ENCODE measurements at places on chromosomes 7 and 10.

GRCh38 chr10:110425684-110426293 lies 71.9 kb upstream of the DUSP5 start:
- no peak for DNase-seq

DNA sequence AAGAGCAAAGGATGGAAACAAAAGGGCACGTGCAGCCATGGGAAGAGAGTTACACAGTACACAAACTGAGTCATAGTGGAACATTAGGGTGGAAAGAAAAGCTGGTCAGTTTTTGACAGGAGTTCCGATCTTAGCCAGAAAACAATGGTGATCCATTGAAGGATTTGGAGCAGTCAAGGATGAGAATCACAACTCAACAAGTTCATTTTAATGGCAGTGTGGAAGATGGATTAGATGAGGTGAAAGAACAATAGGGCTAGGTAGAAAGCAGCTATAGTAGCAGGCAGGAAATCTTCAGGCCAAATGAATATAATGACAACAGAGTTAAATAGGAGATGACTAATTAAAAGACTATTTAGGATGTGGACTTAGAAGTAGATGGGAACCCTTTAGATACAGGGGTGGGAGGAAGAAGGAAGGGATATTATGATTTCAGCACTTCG lies 136.3 kb downstream of the DOCK4 start:
- DNase-seq, result no peak

GRCh38 chr7:3159445-3159844 lies 115.8 kb upstream of the CARD11 start:
- no peak for DNase-seq

GRCh38 chr7:139695588-139695987 lies 82.2 kb downstream of the HIPK2 start:
- DNase-seq, result no peak

DNA sequence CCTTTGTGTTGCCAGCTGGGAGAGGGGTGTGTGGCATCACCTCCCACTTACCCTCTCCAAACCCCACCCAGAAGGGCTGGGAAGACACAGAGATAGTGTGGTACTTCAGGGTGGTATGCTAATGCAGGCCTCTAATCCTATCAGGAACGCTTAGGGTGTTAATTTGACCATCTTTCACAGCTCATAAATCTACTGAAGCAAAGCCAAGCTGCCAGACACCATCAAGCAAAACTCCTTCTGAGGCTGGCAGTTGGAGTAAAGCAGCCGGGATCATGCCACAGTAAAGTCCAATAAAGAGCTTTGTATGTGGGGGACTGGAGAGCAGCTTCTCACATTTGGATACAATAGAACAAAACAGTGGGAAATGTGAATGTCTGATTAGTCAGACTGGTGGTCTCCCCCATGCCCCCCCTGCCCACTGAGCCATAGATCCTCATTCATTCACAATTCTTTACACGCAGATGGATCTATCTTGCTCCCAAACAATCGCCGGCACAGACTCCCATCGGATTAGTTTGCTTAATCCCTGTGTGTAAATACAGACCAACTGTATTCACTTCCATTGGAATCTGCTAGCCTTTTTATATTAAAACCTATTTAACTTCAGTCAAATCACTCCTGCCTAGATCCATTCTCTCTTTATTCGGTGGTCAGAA lies 29.6 kb downstream of the FGFBP3 start:
- DNase-seq, result no peak

DNA sequence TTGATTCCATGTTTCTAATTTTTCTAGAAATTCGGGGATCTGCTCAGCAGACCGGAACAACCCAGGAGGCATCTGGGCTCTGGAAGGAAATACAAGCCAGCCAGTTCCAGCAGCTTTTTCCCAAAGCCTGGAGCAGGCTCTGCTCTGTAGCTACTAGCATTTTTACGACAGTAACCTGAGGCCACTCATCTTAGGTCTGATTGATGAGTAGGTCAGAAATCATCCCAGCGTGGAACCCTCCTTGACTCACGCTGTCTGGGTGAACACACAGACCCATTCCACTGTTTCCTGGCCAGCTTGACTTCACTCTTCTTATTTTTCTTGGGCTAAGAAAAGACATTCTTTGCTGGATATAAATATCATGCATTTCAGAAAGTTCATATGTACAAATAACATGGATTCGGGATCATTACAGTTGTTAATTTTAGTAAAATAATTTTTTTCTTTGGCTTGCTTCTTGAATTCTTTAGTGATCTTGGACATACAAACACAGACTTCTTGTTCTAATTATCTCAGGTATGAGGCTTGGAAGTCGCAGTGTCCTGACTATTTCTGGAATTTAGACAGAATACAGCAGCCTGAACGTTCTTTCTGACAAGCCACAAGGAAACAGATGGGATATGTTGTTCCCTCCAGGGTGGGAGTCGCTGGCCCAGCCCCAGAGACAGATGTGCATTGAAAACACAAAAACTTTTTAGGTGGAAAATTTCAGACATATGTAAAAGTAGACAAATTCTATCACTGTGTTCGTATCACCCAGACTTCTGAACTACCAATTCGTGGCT lies 54.6 kb upstream of the PITRM1 start:
- no peak for DNase-seq

DNA sequence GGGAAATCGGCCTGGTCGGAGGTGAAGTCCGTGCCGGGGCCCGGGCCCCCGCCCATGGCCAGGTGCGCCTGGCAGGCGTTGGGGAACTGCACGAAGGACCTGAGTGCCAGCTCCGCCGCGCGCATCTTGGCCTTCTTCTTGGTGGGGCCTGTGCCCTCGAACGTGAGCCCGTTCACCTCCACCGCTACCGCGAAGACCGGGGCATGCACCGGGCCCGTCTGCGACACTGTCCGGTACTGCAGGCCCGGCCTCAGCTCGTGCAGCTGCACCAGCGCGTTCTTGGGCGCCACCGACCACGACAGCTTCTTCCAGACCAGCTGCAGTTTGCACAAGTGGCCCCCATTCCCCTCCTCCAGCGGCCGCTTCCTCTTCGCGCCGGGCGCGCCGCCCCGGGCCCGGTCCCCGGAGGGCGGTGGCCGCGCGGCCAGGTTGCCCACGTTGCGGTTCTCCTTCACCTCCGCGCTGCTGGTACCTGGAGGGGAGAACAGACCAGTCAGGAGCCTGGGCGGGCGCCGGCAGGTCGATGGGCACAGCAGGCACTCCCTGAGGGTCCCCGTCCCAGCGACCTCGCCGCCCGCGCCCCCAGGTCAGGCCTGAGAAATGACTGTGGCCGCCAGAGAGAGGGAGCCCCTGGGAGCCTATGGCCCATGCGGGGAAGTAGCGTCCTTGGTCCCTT lies 307.4 kb downstream of the WDR37 start:
- DNase-seq, result no peak

DNA sequence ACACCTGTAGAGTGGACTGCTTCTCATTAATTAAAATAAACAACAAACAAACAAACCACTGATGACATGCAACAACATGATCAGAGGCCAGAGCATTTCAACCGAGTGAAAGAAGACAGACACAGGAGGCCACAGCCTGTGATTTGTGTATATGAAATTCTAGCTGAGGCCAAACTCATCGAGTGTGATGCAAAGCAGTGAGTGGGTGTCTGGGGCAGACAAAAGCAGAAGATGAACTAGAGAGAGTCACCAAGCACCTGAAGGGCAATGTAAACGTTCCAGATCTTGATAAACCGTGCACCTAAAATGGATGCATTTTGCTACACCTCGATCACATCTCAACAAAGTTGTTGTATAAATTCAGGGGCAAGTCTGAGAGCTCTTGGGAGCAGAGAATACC lies 108.4 kb downstream of the KLF6 start:
- DNase-seq, result no peak

DNA sequence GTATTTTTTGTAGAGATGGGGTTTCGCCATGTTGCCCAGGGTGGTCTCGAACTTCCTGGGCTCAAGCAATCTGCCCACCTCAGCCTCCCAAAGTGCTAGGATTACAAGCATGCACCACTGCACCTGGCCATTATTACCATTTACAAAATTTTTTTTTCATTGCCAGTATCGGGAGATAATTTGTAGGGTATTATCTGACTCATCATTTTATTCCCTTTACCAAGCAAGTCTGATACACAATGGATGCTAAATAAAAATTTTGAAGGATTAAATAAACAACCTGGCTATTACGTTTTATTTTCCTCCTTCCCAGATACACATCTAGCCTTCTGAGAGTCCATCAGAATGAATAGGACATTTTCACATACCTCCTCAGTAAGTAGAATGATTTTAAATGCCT lies 38.1 kb upstream of the CPN1 start:
- no peak for DNase-seq

GRCh38 chr7:33050535-33051318 lies 11.8 kb downstream of the NT5C3A start:
- no peak for DNase-seq

GRCh38 chr7:55485501-55486191 lies 86.7 kb downstream of the VOPP1 start:
- no peak for DNase-seq

GRCh38 chr10:127462643-127463295 lies 86.3 kb upstream of the NPS start:
- no peak for DNase-seq

DNA sequence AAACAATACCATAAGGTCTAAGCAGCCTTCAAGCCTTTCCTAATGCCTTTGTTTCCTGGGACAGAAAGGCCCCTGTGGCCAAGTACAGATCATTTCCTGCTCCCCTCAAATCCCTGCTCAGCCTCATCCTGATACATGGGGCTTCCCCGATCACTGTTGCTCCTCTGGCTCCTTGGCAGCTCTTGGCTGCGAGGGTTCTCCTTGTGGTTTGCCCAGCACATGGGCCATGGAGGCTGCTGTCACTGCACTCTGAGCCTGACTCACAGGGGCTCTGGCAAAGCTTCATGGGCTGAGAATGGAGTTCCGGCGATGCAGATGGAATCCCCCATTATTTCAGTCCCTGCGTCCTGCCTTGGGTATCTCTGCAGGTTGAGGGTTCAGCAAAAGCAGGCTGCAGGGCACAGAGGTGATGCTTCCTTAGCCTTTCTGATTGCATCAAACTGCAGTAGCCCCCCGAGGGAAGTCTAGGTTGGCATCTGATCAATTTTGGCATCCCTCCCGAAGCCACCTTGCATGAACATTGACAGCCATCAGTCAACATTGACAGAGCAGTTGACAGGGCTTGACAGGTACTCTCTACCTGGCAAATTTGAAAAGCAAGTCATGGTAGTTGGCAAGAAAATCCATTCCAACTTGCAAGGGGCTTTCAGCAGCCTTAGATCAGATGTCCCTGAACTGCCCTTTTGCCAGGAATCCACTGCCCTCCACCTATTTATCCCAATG lies 168.6 kb downstream of the GFRA1 start:
- DNase-seq, result no peak

DNA sequence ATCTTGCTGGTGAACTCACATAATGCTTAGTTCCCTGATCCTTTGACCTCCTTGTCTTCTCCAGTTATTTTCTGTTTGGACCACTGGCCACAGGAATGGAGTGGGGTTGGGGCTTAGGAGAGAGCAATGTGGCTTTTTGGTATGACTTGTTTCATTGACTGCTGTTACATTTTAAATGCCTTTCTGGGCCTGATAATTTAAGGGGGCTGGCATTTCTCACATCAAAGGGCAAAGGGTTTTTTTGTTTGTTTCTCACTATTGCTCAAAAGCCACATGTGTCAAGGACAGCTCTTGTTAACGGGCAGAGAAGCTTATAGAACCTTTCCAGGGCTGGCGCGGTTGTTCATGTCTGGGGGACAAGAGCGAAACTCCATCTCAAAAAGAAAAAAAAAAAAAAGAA lies 161.2 kb upstream of the TNRC18 start:
- no peak for DNase-seq

GRCh38 chr7:105578496-105578895 lies 2.8 kb downstream of the EFCAB10 start:
- DNase-seq, result no peak

GRCh38 chr7:24741679-24742505 lies 15.4 kb downstream of the GSDME start:
- DNase-seq, result no peak

GRCh38 chr7:104664648-104665047 lies 336.2 kb downstream of the LHFPL3 start:
- no peak for DNase-seq

- no peak for DNase-seq
These were observed 44.0 kb downstream of the CCDC7 start for GRCh38 chr10:32489901-32490300.

DNA sequence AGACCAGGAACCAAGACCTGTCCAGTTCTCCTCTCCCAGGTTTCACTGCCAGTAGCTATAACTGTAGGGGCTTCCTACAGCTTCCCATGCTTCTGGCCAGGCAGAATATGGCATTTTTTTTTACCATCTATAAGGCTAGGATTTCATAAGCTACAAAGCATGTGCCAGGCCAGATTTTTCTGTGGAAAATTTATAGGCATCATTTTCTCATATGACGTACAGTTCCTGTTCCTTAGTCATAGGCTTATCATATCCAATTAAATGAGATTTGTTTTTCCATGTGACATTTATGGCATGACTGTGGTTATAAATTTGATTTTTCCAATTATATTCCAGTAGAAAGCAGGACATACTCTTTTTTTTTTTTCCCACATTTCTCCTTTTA lies 208.6 kb upstream of the NPY start:
- DNase-seq, result no peak

- no peak for DNase-seq
These were observed 69.3 kb upstream of the PRR15 start for GRCh38 chr7:29494350-29494749.

DNA sequence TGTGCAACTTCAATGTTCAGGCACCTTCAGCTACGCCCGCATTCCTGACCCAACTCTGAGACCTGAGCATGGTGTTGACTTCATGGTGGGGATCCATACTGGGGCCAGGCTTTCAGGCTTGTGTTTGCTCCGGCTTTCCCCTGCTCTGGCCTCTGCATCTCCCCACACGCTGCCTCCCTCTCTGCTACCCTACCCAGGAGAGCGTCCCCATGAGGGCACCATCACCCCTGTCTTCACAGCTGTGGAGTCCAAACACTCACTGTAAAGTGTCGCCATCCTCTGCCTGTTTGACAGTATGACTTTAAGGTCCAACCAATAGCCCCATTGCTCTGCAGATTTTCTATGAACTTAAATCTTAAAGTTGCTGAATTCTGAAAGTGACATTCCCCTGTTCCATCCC lies 199.0 kb upstream of the GRB10 start:
- no peak for DNase-seq

GRCh38 chr10:7942859-7943258 lies 111.6 kb upstream of the GATA3 start:
- DNase-seq, result no peak

All from memory B cell (primary cell).